ENCODE measurements at places on chromosomes 5 and 9. TPM values are rescaled to one million over a fixed set of nuclear protein-coding genes. Genes with fewer than 3 reads are reported as not detected.

Gene F2RL2
- 0.28 TPM for total RNA-seq

Gene TAF11L10
- total RNA-seq, result not detected

- no peak for DNase-seq
Measured at GRCh38 chr9:133247632-133248031, 27.4 kb downstream of the ABO start.

Gene PPIC
- 65.0 TPM for total RNA-seq

Gene CRB2
- total RNA-seq, result not detected

GRCh38 chr5:84370176-84370575, 14.5 kb downstream of the EDIL3 start:
- no peak for DNase-seq

Gene SHOC1
- 0.09 TPM for total RNA-seq

DNA sequence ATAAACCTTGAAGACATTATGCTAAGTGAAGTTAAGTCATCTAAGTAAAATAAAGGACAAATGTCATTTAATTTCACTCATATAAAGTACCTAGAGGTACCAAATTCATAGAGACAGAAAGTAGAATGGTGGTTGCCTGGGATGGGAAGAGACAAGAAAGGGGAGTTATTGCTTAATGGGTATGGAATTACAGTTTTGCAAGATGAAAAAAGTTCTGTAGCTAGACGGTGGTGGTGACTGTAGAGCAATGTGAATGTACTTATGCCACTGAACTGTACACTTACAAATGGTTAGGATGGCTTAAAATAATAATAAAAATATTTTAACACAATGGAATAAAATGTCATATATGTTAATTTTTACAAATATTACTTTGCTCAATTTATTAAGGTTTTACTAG, 128.0 kb downstream of the MPDZ start:
- no peak for DNase-seq

- no peak for DNase-seq
Measured at GRCh38 chr9:105357937-105358336, 89.9 kb upstream of the FSD1L start.

GRCh38 chr5:12854386-12854785, 950.1 kb upstream of the CTNND2 start:
- DNase-seq, result no peak

Gene BSPRY
- total RNA-seq, result 0.17 TPM

GRCh38 chr5:42005561-42006153, 80.6 kb downstream of the FBXO4 start:
- peak; percentile 33 for DNase-seq

Gene FAM81B
- not detected for total RNA-seq

- no peak for DNase-seq
Measured at GRCh38 chr9:133950629-133951111, 41.5 kb downstream of the VAV2 start.

DNA sequence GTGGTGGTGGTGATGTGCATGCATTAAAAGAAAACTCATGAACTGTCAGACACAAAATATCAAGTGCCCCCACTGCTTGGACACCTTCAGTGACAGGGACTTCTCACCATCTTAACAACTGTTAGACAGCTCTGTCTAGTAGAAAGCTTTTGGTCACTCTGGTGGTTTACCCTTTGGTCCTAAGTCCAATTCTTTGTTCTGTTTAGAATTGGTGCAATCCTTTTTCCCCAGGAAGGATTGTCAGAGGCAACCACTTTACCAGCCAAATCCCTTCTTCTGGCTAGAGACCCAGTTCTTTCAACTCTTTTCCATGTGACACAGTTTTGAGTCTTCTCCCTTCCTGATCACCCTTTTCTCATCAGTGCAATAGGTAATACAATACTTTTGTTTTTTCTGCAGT, 140.2 kb downstream of the SEC61B start:
- no peak for DNase-seq

- DNase-seq, result no peak
Measured at GRCh38 chr9:2686911-2687310, 30.4 kb upstream of the KCNV2 start.

Gene MAP1B
- total RNA-seq, result 56.0 TPM

- DNase-seq, result peak; percentile 73
Measured at GRCh38 chr9:134226221-134226930, 62.0 kb upstream of the RNU6ATAC start.

GRCh38 chr5:136810261-136810801, 445.0 kb upstream of the TRPC7 start:
- peak; percentile 51 for DNase-seq

- DNase-seq, result no peak
Measured at GRCh38 chr5:159179529-159180305, 29.6 kb downstream of the RNF145 start.

Gene PCDHB14
- 6.2 TPM for total RNA-seq

DNA sequence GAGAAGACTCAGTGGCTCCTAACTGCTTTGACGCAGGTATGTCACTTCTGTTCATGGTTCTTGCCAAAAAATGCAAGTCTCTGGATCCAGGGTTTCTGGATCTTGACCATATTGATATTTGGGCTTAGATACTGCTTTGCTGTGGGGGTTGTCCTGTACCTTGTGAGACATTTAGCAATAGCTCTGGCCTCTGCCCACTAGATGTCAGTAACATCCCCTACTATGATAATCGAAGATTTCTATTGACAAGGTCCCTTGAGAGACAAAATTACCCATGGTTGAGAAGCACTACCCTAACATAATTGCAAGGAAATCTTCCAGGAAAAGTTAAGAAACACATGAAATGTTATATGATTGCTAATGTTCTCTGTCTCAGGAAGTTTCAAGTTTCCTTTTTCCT, 285.4 kb downstream of the TMEM232 start:
- peak; percentile 49 for DNase-seq

DNA sequence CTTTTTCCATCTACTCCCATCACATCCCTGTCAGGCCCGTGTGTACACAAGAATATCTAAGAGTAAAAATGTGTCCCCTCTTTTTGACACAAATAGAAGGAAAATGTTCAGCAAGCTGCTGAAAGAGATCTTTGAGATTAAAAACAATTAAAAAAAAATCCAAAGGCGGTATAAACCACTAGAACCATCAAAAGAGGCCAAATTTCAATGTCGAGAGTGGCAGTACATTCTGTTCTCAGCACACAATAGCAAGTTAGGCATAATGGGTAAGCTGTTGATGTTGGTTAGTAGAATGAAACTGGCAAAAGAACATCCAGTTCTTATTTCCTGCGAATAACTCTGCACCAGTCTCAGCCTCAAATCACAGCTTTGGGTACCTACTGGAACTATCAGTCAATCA, 95.2 kb upstream of the IL7R start:
- DNase-seq, result no peak

Gene PTGER4
- 2.5 TPM for total RNA-seq

- peak; percentile 61 for DNase-seq
Measured at GRCh38 chr9:94802793-94803192, 76.3 kb downstream of the AOPEP start.

DNA sequence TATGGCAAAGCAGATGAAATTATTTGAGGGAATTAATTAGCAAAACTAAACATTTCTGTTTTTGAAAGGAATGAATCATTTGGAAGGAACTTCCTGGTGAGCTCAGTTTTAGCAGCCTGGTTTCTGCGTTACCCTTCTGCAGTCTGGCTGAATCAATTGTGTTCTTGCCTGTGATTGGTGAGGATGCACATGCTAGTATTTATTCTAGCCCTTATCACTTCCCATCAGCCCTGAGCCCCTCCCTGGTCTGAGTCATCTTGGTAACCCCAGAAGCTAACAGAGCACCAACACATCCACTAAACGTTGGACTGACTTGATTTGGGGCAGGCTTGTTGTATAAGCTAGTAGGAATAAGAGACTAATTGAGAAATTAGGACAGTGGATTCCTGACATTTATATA, 6.6 kb downstream of the TJP2 start:
- peak; percentile 95 for DNase-seq

GRCh38 chr9:105007143-105007542, 79.2 kb upstream of the ABCA1 start:
- peak; percentile 85 for DNase-seq

Gene ANKRD31
- total RNA-seq, result 0.56 TPM

DNA sequence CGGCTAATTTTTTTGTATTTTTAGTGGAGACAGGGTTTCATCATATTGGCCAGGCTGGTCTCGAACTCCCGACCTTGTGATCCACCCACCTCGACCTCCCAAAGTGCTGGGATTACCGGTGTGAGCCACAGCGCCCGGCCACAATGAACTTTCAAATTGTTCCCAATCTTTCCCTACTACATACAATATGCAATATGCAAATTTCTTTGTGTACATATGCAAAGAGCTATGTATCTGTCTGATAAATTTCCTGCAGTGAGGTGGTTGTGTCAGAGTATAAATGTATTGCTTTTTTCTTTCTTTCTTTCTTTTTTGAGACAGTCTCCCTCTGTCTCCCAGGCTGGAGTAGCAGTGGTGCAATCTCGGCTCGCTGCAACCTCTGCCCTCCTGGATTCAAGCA, 48.8 kb upstream of the PLPP1 start:
- no peak for DNase-seq

- DNase-seq, result peak; percentile 65
Measured at GRCh38 chr9:79471580-79472543, 99.9 kb upstream of the TLE4 start.

Gene SLCO6A1
- not detected for total RNA-seq

DNA sequence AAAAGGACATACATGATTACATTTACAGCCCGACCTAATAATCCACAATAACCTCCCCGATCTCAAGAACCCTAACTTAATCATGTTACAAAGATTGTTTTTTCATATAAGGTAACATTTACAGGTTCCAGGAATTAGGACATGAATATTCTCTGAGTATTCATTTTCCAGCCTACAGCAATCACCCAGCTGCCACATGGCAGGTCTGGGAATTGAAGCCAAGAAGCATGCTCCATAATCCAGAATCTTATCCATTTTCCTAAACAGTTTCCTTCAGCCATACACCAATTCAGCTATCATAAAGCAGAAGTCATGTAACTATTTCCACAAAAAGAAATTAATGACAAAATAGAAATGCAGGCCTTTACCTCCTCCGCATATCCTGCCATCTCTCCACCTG, 163.4 kb downstream of the CAAP1 start:
- DNase-seq, result no peak

DNA sequence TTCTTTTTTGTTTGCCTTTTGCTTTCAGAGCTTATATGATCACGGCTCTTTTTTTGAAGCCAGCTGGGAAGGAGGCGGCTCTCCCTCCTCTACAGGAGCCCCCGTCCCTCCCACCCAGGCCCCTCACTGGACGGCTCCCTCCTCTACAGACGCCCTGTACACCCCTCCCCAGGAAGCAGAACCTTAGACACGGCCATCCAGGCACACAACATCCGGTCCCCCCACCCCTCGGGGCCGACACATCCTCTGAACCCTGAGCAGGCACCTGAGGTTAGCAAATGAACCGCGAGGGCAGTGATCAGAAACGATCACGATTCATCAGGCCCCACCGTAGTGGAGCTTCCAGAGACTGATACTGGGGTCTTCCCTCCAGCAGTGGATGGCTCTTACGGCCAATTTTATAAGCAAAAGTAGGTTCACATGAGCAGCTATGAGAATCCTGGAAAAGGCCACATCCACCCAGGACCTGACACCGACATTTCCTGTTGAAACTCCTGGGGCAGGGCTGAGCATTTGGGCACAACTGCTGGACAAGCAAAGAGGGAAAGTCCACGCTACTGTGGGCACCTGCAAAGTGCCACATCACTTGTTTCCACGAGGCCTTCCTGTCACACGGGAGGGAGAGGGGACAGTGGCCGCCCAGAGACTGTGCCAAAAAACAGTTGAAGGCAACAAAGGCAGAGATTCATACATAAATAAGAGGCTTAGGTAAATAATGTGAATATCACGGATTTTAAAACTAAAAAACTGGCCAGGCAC, 78.9 kb downstream of the SEMA4D start:
- no peak for DNase-seq

DNA sequence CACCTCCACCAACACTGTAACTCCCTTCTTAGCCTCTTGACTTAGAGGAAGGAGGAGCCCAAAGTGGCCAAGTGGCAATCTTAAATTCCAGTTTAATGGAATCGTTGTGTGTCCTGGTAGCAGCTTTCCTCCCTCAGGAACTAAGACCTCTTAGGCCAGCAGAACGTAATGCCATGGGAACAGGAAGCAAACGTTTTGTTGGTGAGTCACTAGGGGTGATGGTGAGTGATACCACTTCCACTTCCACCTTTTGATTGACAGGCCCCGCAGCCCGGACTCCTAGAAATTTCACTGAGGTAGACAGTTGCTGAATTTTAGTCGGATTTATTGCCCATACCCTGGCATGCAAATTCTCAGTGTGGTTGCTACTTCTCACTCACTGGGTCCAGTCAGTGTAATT, 94.2 kb upstream of the FBN2 start:
- DNase-seq, result peak; percentile 51

DNA sequence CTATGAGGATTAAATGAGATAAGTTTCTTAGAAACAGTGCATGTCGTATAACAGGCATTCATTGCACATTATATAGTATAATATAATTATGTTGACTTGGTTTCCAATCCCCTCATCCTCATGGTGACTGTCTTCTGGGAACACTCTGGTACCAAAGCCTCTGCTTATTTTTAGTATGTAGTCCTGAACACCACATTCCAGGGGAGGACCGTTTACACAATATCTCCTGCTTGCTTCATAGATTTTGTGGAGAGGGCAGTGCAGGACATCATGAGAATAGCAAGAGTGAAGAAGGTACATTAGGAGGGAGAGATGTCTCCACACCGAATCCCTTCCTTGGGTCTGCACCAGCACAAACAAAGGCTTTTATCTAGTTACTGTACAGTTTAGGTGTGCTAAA, 20.5 kb upstream of the BHMT start:
- DNase-seq, result no peak

GRCh38 chr5:56329652-56330051, 96.5 kb upstream of the ANKRD55 start:
- DNase-seq, result peak; percentile 27

DNA sequence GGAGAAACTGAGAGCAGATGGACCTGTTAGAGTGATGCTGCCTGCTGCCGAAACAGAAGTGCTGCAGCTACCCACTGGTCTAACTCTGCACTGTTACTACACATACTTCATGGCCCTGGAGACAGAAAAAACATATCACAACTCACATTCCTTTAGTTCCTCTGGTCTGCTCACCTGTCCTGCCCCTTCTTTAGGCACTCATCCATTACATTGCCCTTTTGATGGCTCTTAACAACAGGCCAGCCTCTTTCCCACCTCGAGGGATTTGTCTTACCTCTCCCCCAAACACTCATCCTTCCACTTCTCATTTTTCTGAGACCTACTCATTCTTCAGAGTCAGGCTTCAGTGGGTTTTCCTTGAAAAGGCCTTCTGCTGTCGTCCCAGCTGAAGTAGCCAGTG, 49.2 kb downstream of the KCTD16 start:
- DNase-seq, result no peak

All from MCF 10A (cell line).